CD4-positive, alpha-beta T cell treated with Interferon alpha-2 for 1 hour (primary cell): ENCODE measurements at places on chromosomes 6 and 20.

GRCh38 chr6:74356391-74356790, 660.4 kb downstream of the CD109 start:
- DNase-seq, result no peak

GRCh38 chr6:116090251-116090650, 10.4 kb upstream of the NT5DC1 start:
- DNase-seq, result no peak

- no peak for DNase-seq
These were observed 30.5 kb upstream of the XRN2 start for GRCh38 chr20:21272679-21273078.

GRCh38 chr20:46639587-46639986, 11.7 kb downstream of the SLC13A3 start:
- no peak for DNase-seq

- DNase-seq, result no peak
These were observed 93.3 kb downstream of the PTPRK start for GRCh38 chr6:128427139-128427538.

- no peak for DNase-seq
These were observed 23.0 kb upstream of the NAA20 start for GRCh38 chr20:19993958-19994669.

DNA sequence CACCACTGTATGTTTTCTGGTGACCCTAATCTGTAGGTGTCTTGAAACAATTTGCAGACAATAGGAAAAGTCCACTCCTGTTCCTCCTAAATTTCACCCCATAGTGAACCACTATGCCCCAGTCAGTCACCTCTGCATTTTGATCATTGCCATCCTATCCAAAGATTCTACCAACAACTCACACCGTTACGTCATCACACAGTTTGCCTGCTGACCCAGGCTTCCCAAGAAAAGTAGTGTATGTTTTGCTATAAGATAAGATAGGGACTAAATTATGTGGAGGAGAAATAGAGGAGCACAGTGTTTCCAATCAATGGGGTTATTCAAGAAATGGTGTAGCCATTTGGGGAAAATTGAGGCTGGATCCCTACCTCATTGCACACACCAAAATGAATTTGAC, 58.8 kb downstream of the GNAS start:
- DNase-seq, result peak; percentile 15
